Spinal cord (tissue), 10 donors: ENCODE measurements at places on chromosomes 12 and 14. TPM values are rescaled to one million over a fixed set of nuclear protein-coding genes. Genes with fewer than 3 reads are reported as not detected.

- H3K27me3 ChIP-seq, result no peaks in the 10 kb centered on the region
- DNase-seq, result no peak
- no peaks in the 10 kb centered on the region for H3K36me3 ChIP-seq
- H3K4me1 ChIP-seq, result peaks cover 22% of the 10 kb centered on the region
- H3K27ac ChIP-seq, result peak overlapping the region; percentile 64
These were observed 7.0 kb upstream of the UBC start for GRCh38 chr12:124921200-124922031.

- DNase-seq, result no peak
- no peaks in the 10 kb centered on the region for H3K27me3 ChIP-seq
- no peak overlapping the region for H3K4me3 ChIP-seq
- no peaks in the 10 kb centered on the region for H3K4me1 ChIP-seq
- H3K36me3 ChIP-seq, result no peaks in the 10 kb centered on the region
These were observed 15.5 kb upstream of the ZNF268 start for GRCh38 chr12:133165776-133166175.

Gene KRT77
- polyA plus RNA-seq, result 0.29 TPM

Gene DDX23
- 87.0 TPM for polyA plus RNA-seq

GRCh38 chr12:31249356-31249755, 76.6 kb downstream of the SINHCAF start:
- no peaks in the 10 kb centered on the region for H3K36me3 ChIP-seq
- no peaks in the 10 kb centered on the region for H3K4me1 ChIP-seq
- H3K4me3 ChIP-seq, result no peak overlapping the region

GRCh38 chr12:24356240-24356804, 406.9 kb upstream of the SOX5 start:
- no peak overlapping the region for H3K4me3 ChIP-seq
- H3K4me1 ChIP-seq, result no peaks in the 10 kb centered on the region
- DNase-seq, result no peak
- no peaks in the 10 kb centered on the region for H3K36me3 ChIP-seq
- H3K27ac ChIP-seq, result no peak overlapping the region
